ENCODE measurements at places on chromosomes 3 and 15. TPM values are rescaled to one million over a fixed set of nuclear protein-coding genes. Genes with fewer than 3 reads are reported as not detected.

The ABHD2 gene
- 75.9 TPM for total RNA-seq

The SEMA6D gene
- total RNA-seq: 5.9 TPM

The CCR3 gene
- total RNA-seq: not detected

The GPR149 gene
- total RNA-seq: not detected

DNA sequence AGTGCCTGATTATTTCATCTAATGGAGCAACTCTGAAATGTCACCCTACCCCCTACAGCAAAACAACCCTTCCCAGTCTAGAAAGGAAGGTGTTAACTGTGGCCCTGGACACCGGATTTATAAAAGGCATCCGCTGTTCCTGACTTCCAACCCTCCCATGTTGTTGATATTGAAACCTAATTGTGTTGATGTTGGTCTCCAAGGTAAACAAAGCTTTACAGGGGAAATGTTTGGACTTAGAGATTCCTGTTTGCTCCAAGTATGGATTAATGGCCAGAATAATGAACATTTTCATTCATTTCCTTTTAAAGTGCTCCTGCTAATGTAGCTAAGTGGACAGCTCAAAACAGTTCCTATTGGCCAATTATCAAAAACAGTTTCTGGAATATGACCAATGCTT lies 19.4 kb upstream of the LMCD1 start:
- peak; percentile 40 for DNase-seq

DNA sequence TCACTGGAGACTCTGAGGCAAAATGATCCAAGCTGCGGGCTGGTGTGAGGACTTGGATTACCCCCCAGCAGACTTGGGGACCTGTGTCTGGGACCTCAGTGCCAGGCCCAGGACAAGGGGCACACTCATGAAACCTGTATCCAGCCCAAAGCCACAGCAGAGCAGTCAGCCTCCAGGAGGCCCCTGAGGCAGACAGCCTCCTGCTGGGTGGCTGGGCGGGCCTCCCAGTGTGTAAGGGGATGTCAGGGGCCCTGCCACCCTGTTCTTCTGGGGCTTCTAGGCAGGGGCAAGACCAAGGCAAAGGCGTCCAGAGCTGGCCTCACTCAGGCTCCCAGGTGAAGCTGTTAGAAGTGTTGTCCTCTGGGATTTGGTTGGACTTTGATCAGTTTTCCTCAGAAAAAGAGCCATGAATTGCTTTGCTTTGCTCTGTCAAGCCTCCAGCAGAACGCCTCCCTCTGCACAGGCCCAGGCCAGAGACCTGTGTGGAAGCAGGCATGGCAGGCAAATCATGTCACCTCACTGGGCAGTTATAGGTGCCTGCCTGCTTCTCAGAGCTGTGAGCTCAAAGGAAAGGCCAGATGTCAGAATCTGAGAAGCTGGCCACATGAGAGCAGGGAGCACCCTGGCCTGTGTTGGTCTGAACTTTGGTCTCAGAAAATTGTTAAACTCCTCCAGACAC lies 77.4 kb downstream of the SMAD6 start:
- no peak for DNase-seq

- peak; percentile 64 for DNase-seq
These were observed 61.9 kb downstream of the EIF3J start for GRCh38 chr15:44598892-44599291.

DNA sequence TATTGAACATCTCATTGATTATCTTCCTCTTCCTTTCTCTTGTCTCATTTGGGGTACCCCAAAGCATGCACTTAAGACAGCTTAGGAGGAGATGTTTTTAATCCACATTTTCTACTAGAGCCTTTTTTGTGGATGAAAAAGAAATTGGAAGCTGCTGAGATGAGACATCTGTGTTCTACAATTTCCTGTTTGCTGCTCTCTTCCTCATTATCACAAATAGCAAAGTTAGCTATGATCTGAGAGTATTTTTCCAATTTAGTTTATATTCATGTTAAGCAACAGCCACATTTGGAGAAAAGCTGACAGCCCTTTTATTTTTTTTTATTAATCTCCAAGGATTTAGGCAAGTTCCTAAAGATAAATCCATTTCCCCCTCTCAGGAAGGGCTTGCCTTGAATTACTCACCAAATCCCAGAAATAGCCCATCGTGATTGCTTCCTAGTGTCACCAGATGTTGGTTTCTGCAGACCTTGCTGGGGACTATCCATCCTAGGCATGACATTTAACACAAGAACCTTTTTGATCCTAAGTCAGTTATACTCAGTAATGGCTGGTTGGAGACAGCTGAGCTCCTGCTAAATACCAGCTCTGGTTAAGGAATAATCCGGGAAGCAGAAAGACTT lies 70.8 kb upstream of the FILIP1L start:
- no peak for DNase-seq

DNA sequence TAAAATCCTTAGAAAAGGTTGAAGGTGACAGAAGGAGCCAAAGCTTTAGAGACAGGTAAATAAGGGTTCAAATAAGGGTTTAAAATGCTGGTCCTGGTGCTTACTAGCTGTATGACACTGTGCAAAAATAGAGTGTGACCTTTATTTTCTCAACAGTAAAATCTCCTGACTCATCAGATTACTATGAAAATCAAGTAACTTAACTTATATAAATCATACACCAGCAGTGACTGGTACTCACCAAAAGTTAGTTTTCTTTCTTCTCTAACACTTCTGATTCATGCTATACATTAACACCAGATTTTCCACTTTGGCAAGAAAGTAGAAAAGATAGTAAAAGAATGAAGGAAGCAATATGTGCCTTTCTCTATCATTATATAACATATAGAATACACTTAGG lies 205.9 kb upstream of the GBE1 start:
- no peak for DNase-seq

GRCh38 chr3:195866686-195867511 lies 41.5 kb downstream of the TNK2 start:
- no peak for DNase-seq

GRCh38 chr3:57309769-57310360 lies 17.4 kb upstream of the ASB14 start:
- DNase-seq: no peak

- no peak for DNase-seq
These were observed 536.7 kb upstream of the TBL1XR1 start for GRCh38 chr3:177733936-177734335.

- DNase-seq: no peak
These were observed 2.1 kb downstream of the ABCF3 start for GRCh38 chr3:184188080-184188479.

GRCh38 chr3:179927191-179927590 lies 109.5 kb downstream of the PEX5L start:
- DNase-seq: no peak

DNA sequence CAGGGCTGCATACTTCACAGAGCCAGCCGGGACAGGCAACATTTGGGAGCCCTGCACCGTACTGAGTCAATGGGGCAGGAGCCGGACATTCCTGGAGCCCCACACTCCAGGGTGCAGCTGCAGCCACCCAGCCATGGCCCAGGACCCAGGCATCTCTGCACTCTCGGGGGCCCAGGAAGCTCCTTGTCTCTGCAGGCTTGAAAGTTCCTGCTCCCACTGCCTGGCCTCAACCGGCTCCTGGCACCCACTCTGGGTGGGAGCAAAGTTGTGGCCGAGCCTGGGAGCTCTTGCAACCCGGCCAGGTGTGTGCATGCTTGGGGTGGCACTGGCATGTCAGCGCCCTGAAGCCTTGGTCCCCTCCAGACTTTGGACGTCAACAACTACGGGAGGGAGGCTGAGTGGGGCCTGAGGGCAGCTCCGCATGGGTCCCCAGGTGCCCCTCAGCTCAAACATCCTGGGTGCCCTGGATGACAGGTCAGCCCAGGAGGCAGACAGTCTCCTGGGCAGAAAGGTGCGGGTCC lies 833.5 kb upstream of the CADM2 start:
- no peak for DNase-seq

DNA sequence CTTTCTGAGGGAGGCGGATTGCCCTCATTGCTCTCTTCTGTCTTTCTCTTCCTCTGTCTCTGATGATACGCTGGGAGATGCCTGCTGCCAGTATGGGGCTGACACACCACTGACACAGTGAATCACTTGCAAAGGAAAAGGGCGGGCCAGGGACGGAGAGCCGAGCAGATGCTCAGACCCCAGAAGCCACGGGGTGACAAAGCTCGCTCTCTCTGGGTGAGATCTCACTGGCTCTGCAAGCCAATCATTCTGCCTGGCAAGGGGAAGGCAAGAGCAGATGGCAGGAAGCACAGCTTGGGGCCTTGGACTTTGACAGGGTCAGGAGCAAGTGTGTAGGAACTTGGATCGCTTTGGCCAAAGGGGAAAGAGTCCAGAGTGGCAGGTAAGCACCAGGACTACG lies 198.7 kb downstream of the NTRK3 start:
- no peak for DNase-seq

DNA sequence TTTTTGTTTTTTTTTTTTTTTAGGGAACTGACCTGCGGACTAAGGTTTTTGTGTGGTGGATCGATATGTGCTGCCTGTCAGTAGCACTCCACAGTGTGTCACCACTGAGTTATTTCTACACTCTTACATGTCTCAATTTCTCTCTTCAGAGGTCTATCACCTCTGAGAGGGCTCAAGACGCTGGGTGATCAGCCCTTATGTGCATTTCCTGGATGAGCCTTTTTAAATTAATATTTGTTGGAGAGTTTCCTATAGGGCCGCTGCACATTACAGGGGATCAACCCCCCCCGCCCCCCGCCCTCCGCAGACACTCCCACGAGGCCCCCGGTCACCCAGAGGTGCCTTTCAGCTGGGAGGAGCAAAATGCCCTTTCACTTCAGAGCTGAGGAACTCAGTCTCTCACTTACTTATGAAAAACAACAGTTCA lies 34.5 kb upstream of the AP4E1 start:
- DNase-seq: no peak

Measured in pulmonary artery endothelial cell (primary cell).